Left renal cortex interstitium (tissue), 4 donors: ENCODE measurements at places on chromosomes 6 and 20. TPM values are rescaled to one million over a fixed set of nuclear protein-coding genes. Genes with fewer than 3 reads are reported as not detected.

Gene MICAL1
- polyA plus RNA-seq, result 41.1 TPM

Gene LHFPL5
- 0.07 TPM for polyA plus RNA-seq

Gene LTB
- 2.0 TPM for polyA plus RNA-seq

Gene CLPSL2
- polyA plus RNA-seq, result 0.52 TPM

Gene TFAP2D
- polyA plus RNA-seq, result not detected

Gene CALHM5
- 3.0 TPM for polyA plus RNA-seq

Gene BPIFB4
- polyA plus RNA-seq, result not detected

Gene C20orf204
- polyA plus RNA-seq, result 0.35 TPM

Gene TGM3
- 0.82 TPM for polyA plus RNA-seq

Gene APOBEC2
- polyA plus RNA-seq, result not detected

Gene PROKR2
- 0.44 TPM for polyA plus RNA-seq

Gene MEP1A
- 0.07 TPM for polyA plus RNA-seq

Gene DOK5
- 8.6 TPM for polyA plus RNA-seq
